ELR (cell line): ENCODE measurements at places on chromosomes 1 and 21.
A peak's percentile ranks its signal among the peaks of the same experiment; 100 is the strongest.

DNA sequence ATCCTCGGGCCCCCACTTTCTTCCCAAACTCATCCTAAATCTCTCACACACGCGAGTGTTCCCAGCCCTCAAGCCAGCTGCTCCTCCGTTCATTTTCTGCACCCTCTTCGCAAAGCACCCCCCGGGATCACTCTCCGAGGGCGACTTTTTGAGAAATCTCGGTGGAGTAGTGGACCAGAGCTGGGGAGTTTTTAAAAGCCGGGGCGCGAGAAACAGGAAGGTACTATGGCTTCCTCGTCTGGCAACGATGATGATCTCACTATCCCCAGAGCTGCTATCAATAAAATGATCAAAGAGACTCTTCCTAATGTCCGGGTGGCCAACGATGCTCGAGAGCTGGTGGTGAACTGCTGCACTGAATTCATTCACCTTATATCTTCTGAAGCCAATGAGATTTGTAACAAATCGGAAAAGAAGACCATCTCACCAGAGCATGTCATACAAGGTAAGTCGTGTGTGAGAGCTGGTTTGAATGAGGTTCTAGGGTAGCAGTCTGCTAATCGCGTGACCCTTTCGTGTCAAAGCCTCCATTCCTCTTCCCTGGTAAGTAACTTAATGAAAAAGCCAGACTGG, 800 bp downstream of the DR1 start:
- peak; percentile 69 for DNase-seq

DNA sequence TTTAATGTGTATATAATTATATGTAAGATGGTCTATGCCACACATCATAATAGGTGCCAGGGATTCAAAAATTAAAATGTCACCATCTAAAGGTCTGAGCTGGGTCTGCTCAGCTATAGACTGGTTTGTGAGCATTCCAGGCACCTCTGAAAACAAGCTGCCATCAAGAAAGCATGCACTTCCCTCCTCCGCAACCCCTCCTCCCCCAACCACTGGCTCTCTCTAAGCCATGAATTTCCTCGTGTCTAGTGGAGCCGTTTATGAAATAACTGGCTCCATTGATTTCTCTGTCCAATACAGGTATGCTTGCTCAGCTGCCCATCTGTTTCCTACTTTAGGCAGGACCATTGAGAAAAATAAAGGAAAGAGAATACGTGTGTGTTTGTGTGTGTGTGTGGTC, 522.6 kb upstream of the PLXNA2 start:
- DNase-seq = no peak

DNA sequence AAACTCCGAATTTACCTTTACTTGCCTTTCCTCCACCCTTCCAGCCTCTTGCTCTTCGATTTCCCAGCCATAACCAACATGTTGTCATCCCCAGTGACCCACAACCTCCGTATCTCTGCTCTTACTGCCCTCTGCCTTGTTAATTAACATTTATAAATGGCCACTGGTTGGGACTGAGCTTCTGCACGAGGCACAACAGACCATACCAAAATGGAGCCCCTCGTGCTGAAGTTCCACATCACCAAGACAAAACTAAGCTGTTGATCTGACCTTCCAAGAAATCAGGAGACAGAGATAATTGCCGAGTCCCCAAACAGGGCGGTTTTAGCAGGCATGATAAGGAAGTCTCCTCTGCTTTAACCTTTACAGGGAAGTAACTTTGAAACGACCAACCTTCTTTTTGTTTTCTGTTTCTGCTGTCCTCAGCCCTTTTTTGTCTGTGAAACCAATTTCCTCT, 71.9 kb downstream of the NMNAT2 start:
- DNase-seq = no peak

- DNase-seq = no peak
These were observed 401 bp downstream of the WNT9A start for GRCh38 chr1:227947386-227947675.

DNA sequence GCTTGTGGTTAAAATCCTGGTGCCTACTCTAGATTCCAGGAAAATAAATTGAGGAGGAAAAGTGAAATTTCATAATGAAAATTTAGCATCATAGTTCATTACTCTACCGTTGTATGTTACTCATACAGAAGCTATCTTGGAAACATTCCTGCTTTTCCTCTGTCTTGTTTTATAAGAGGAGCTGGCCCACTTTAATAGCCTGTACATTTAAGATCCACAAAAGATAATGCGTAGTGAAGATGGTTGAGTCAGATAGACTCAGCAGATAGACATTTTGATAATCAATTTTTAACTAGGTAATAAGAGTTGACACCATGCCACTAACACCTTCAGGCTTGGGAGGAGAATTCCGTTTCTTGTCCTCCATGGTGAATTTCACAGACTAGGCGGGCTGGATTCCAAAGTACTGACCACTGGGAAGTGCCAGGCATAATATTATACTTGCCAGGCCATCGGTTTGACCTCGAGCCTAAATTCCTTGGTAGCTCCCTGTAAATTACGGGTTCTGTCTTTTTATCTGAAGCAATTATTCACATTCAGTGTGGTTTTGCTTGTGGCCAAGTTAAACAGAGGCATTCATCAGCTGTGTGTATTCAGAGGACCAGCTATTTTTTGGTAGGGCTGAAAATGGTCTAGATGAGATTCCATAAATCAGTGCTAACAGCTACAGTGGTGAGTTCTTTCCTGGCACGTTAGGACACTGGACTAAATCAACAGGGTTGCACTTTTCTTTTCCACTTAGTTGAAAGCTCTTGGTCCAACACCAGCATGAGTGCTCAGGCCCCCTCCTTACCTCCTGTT, 111.9 kb upstream of the KAZN start:
- DNase-seq = peak; percentile 3
